ENCODE measurements at places on chromosomes 13 and 19.

GRCh38 chr19:973726-974563 lies 10.2 kb upstream of the WDR18 start:
- DNase-seq, result no peak

GRCh38 chr19:18437491-18438330 lies at the start of gene ISYNA1:
Gene ISYNA1, minus strand, starts transcription at chr19:18438133. Its CDS starts 154 bp downstream, at chr19:18437979.
- DNase-seq, result peak; percentile 66

DNA sequence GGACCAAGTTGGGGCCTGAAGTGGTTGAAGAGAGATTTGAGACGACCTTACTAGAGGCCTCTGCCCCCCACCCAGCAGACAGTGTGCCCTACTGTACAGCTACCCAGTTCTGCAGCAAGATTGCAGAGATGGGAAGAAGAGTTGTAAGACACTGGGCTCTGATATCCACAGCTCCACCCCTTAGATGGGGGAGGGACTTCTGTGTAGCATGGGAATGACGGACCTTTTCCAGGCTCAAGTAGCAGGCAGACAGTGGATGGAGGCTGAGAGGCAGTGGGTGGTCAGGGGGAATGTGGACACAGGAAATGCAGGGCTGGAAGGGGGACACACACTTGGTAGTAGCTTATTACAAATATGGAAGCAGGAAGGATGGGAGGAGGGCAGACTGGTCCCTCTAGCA lies 13.0 kb downstream of the LRFN3 start:
- DNase-seq, result no peak

GRCh38 chr13:41411522-41411921 lies 45.8 kb upstream of the RGCC start:
- DNase-seq, result peak; percentile 58

- DNase-seq, result no peak
Measured at GRCh38 chr13:114185182-114185971, 6.3 kb downstream of the CFAP97D2 start.

GRCh38 chr19:18227781-18228271 lies 1.6 kb upstream of the PDE4C start:
- no peak for DNase-seq

DNA sequence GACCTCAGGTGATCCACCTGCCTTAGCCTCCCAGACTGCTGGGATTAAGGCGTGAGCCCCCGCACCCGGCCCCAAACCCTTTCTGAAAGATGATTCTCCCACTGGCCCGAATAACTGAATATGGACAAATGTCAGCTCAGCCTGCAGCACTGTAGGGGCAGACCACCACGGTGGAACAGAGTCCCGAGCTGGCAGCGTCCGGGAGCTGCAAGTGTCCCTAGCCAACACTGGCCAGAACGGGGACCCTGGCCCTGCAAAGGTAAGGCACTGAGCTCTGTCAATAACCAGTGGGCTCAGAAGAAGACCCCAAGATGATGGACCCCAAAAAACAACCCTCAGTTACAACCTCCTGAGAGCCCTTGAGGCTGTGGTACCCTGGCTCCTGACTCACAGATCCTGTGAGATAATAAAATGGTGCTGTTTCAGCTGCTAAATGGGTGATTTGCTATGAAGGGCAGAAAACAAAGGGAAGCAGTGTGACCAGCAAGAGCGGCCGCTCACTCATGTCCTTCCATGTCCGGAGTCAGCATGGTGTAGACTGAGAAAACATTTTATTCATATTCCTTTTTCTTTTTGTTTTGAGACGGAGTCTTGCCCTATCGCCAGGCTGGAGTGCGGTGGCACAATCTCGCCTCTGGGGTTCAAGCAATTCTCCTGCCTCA lies 1.6 kb downstream of the LSM7 start:
- no peak for DNase-seq

- DNase-seq, result no peak
Measured at GRCh38 chr13:36774931-36775330, 44.1 kb upstream of the RFXAP start.

GRCh38 chr13:98309569-98310335 lies 132.7 kb upstream of the RNF113B start:
- DNase-seq, result no peak

GRCh38 chr19:31709476-31709875 lies 360.2 kb upstream of the TSHZ3 start:
- DNase-seq, result no peak

- DNase-seq, result no peak
Measured at GRCh38 chr19:10919352-10920287, 8.8 kb downstream of the YIPF2 start.

DNA sequence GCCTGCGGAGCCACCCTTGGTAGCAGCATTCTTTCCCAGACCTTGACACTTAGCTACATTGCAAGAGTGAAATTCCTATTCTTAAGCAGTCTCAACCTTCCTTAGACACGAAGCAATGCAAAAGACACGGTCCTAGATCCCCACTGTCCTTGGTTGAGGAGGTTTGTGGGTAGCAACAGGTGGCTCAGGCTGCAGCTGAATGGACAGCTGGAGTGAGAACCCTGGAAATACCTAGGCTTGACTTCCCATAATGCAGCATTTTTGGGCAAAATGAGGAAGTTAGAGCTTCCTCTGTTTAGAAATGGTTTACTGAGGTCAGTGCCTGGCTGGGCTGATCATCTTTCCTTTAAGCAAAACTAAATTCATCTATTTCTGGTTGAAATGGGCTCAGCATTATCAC lies 296.6 kb downstream of the RFC3 start:
- no peak for DNase-seq

- peak; percentile 43 for DNase-seq
Measured at GRCh38 chr19:51691074-51691583, 2.0 kb upstream of the SPACA6 start.

DNA sequence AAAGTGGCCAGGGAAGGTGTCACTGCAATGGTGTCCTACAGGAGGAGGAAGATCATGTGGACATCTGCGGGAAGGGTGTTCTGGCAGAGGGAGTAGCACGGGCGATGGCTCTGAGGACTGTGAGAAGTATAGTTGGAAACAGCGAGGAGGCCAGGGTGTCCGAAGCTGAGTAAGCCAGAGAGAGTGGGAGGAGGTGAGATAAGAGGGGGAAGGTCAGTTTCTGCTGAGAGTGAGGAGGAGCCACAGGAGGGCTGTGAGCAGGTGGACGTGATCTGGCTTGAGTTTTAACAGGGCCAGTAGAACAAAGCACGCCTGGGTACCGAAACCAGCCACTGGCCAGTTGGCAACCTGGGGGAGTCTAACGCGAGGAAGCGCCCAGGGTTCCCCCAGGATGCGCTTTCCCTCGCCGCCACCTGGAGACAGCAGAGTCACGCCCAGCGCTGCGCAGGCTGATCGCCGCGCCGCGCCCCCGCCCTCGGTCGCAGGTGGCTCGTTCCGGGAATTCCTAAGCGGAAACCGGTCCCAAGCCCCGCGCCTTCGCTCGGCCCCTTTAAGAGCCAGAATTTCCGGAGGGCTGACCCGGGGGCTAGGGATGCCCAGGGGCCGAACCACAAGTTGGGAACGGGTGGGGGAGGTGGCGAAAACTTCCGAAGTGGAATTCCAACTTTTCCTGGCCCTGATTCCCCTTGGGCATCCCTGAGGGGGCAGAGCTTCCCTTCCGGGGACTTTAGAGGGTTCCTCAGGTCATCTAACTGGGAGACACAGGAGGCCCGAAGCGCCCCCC lies 1.1 kb upstream of the LSR start:
- peak; percentile 98 for DNase-seq

GRCh38 chr13:32316501-32316900 lies 1.2 kb downstream of the BRCA2 start:
- no peak for DNase-seq
